ENCODE measurements at places on chromosomes 6 and 20.

DNA sequence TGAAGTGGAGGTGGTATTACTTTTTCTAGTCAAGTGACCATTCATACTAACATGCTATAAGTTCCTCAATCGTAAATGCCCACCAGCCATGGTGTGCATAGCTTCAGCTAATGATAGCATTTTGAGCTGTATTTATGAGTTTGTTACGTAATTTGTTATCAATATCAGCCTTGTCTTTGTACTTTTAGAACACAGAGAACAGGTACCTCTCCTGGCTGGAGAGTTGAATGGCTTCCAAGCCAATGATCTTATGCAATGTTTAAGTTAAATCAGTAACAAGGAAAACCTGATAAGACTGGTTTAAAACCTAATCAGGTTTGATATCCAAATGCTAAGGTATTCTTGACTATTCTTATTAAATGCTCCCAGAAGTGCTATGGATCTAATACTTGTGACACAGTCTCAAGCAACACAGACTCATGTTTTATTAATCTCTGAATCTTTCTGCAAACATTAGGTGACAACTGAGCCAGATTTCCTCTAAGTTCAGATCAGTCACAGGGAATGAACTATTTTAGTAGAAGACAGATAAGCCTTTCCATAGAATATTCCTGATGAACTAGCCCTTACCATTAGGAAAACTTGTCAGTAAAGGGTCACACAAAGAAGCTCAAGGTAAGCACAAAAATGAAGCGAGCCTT, 154.8 kb downstream of the PTPRK start:
- DNase-seq: no peak

DNA sequence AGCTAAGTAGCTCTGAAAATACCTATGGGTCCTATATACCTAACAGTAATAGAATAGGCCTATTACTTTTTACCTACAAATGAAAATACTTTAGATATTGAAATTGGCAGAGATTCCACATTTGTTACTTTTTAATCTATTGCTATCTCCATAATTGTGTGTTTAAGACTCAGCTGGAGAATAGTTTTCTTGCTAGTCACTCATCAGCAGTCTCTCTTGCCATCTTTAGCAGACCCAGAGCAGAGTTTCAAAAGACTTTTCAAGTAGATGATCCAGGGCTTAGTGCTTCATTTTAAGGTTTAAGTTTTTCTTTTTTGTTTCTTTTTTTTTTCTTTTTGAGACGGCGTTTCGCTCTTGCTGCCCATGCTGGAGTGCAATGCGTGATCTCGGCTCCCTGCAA, 12.9 kb downstream of the ANKS1A start:
- DNase-seq: no peak

GRCh38 chr6:117530467-117531242, 48.2 kb downstream of the DCBLD1 start:
- DNase-seq: no peak

DNA sequence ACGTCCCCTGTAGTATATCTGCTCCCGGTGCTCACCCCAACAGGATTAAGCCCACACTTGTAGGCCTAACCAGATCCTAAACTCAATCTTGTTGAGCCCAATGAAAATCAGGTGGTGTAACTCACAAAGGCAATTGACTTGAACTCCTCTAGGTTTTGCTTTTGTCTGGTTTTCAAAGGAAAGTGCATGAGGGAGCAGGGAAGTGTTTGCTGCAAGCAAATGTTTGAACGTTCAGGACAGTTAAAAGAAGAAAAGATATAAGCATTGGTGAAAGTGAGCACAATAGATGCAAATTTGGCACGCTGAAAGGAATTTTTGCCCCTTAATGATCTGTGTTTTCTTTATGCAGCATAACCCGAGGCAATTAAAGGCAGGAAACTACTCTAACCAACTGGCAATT, 212.6 kb downstream of the PLCB1 start:
- DNase-seq: no peak

GRCh38 chr6:143620447-143620846, 57.3 kb upstream of the PHACTR2 start:
- no peak for DNase-seq

DNA sequence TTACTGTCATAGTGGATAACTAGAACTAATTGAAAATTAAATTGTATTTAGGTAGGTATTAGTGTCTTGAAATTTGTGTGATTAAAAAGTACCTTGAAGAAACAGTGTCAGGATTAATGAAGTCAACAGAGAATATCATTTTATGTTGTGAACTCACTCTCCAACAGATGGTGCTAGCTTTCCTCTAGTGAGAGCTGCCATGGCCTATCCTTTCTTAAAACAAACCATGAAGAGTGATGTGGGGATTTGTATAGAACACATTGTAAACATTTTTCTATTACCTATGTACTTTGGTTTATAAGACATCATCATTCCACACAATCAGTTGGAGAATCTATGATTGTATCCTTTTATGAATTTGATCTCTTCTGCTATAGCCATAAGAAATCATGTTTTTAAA, 4.8 kb upstream of the SRSF12 start:
- peak; percentile 24 for DNase-seq

GRCh38 chr6:168494726-168495125, 53.7 kb downstream of the SMOC2 start:
- no peak for DNase-seq

GRCh38 chr6:25660512-25660911, 8.5 kb downstream of the SCGN start:
- peak; percentile 74 for DNase-seq

- DNase-seq: no peak
These were observed 61.0 kb downstream of the ENPP1 start for GRCh38 chr6:131868836-131869235.

GRCh38 chr20:13739731-13740649, 44.7 kb downstream of the ESF1 start:
- no peak for DNase-seq

- DNase-seq: no peak
These were observed 48.1 kb downstream of the JPH2 start for GRCh38 chr20:44138867-44139266.

DNA sequence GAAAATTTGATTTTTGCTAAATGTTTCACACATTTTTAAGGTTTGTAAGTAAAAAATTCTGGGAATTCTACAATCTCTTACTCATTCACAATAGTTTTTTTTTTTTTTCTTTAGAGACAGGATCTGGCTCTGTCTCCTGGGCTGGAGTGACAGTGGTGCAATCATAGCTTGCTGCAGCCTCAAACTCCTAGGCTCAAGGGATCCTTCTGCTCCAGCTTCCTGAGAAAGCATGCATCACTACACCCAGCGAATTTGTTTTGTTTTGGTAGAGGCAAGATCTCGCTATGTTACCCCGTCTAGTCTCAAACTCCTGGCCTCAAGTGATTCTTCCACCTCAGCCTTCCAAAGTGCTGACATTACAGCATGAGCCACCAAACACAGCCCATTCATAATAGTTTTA, 232.8 kb downstream of the GJA1 start:
- DNase-seq: no peak

- DNase-seq: no peak
These were observed 8.7 kb upstream of the IFNGR1 start for GRCh38 chr6:137227871-137228302.

- DNase-seq: no peak
These were observed 69.2 kb upstream of the TXNDC5 start for GRCh38 chr6:7979831-7980230.

DNA sequence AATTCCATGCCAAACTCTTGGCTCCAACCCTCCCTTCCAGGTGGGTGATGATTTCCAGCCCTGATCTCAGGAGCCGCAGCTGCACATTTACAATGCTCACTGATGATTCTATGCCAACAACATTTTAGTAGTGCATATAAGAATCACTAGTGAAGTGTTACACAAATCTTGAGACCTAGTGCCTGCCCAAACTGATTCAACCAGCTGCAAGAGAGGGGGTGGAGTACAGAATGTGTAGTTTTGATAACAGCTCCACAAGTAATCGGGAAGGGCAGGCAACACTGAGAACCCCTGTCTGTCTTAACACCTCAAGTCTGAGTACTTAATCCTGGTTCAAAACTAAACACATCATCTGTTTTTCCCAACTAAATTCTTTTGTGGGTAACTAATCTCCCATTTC, 91.7 kb downstream of the PRDM1 start:
- DNase-seq: no peak

GRCh38 chr20:47654370-47654769, 130.9 kb downstream of the SULF2 start:
- no peak for DNase-seq

- DNase-seq: no peak
These were observed 96.3 kb upstream of the AFDN start for GRCh38 chr6:167730441-167730840.

DNA sequence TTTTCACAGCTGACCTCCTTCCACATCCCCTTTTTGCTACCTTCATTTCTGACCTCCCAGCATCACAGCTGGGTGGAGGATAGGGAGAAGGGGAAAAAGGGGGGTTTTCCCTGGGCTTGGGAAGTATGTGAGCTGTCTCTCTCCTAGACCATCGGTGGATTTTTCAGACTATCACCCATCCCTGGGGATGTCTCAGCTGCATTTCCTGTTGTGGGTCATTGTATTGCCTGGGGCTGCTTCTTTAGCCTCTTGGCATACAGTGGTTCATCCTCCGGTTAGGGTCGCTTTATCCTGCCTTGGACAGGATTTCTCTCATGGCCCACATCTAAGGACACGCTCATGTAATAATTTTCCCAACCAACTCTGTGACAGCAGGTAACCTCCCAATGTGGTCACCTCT, 142.5 kb upstream of the ARG1 start:
- no peak for DNase-seq

DNA sequence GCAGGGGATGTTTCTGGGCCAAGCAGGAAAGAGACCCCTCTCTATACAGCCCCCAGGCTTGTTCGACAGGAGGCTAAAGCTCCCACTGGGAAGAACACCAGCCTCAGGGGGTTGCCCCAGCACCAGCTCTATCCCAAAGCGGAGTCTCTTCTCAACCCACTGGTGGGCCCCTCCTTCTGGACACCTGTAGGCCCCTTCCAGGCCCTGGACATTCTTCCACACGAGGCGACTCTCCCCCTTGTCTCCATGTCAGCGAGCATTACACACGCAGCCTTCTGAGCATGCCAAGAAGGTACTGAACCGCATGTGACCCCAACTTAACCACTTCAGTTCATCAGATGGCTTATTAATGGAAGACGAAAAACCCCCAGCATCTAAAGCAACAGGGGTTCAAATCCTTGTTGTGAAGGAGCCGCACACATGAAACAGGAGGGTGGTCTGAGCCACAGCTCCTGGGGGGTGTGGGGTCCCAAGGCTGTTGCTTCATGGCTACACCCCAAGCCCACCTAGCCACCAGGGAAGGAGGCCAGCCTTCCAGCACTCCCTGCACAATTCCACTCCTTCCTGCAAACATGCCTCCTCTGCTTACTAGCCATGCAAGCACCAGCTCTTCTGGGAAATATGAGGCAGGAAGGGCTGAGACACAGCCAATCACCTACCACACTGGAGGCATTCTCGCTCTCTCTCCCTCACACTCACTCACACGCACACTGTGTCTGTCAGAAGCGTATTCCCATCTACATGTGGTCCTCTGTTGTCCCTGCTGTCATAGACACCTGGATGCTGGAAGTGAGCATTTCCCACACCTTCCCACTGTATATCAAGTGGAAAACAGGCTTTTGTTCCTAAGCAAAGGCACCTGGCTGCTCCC, 104.5 kb downstream of the NOL4L start:
- DNase-seq: no peak

DNA sequence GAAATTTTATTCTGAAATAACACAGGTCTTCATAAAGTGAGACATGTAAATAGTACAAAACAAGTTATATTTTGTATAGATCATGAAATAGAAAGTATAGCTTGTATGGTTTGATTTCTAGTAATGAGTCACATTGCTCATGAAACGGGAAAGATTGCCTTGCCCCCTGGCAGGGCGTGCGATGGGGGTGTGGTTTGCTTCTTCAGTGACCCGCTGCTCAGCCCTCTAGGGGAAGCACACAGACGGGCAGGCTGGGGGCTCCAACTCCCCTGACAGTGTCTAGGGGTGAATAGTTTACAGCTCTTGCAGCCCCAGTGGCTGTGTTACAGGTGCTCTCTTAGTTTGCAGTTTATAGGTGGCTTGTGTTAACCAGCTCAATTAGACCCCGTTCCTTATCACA, 170.5 kb upstream of the RGS17 start:
- DNase-seq: peak; percentile 17

GRCh38 chr6:37648465-37649330, 49.0 kb downstream of the MDGA1 start:
- DNase-seq: peak; percentile 25

GRCh38 chr20:17825960-17826843, 126.4 kb downstream of the BANF2 start:
- DNase-seq: peak; percentile 67

- DNase-seq: no peak
These were observed 1.3 kb upstream of the RUNX2 start for GRCh38 chr6:45326698-45327417.

GRCh38 chr20:63822276-63822696, 8.8 kb downstream of the ZBTB46 start:
- DNase-seq: no peak

- DNase-seq: no peak
These were observed 36.1 kb upstream of the OPRM1 start for GRCh38 chr6:154002894-154003293.

GRCh38 chr6:4965562-4966389, 38.1 kb downstream of the RPP40 start:
- no peak for DNase-seq

- DNase-seq: no peak
These were observed 74.1 kb upstream of the INSM1 start for GRCh38 chr20:20293691-20294385.

DNA sequence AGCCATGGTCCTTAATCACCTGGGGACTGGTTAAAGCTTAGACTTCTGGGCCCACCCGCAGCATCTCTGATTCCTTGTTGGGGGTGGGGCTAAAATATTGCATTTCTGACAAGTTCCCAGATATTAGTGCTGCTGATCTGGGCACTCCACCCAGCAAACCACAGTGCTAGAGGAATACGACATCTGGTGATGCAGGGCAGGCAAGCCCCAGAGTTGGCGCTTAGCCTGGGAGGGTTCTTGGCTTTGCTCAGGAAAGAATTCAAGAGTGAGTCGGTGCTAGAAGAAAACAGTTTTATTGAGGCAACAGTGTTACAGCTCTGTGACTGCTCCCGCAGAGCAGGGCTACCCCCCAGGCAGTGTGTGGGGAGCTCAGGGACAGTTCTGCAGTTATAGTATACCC, 210.7 kb downstream of the TFAP2C start:
- no peak for DNase-seq

DNA sequence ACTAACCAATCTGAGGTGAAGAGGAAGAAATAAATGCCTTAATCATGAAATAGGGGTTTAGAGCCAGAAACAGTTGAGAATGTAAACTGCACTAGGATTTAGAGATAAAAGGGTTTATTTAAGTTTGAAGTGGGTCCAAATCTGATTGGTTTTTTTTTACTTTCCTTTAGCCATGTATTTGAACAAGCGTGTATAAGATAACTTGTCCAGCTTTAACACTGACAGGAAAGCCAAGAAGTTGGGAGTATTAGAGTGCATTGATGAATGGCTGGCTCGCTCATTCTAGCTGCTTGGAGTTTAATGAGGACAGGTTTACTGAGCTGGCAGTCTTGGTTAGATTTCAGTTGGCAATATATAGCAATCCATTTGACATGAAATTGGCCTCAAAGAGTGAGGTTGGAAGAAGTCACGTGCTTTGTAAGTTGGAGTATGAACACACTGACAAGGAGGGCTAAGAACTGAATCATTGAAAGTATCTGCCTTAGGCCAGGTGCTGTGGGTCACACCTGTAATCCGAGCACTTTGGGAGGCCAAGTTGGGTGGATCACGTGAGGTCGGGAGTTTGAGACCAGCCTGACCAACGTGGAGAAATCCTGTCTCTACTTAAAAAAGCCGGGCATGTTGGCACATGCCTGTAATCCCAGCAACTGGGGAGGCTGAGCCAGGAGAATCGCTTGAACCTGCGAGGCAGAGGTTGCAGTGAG, 13.7 kb downstream of the SRSF3 start:
- no peak for DNase-seq
